ENCODE measurements at places on chromosomes 3 and 15.

DNA sequence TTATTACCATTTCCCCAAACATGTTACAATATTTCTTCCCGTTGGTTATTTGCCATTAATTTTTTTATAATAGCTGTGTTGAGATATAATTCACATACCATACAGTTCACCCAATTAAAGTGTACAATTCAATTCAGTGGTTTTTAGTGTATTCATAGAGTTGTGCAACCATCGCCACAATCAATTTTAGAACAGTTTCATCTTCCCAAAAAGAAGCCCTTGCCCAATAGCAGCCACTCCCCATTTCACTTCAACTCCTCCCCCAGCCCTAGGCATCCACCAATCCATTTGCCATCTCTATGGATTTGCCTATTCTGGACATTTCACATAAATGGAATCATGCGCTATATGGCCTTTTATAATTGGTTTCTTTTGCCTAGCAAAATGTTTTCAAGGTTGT lies 225.1 kb downstream of the EPHB1 start:
- DNase-seq = no peak

DNA sequence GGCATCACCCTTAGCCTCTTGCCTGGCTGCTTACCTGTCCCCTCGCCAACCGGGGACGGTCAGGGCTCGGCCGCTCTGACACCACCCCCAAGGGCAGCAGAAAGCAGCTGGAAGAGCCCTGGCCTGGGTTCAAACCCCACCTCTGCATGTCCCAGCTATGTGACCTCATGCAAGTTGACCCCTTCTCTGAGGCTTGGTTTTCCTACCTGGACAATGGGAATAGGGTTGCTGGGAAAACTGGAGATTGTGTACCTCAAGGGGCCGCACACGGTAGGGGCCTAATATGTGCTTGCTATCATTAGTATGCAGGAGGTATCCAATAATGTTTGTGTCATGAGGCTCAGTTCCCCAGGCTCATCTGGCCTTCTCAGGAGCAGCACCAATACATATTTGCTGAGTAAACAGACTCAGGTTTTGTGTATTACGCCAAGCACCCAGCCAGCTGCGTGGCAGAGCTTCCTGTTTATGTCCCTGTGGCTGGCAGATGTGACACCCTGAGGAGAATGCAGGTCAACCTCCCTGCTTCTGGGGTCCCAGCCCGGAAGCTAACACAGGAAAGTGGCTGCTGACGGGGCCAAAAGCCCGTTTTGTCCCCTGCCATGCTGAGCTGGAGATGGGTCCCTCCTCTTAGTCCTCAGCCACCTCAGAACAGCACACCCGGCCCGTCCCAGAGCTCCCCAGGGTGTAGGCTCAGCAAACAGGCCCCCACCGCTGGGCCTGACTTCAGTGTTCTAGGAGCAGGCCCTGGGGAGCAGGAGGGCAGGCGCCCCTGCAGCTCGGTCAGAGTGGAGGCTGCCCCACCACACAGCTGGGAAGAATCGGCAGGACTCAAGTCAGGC lies 29.7 kb downstream of the PLXND1 start:
- DNase-seq = peak; percentile 35

DNA sequence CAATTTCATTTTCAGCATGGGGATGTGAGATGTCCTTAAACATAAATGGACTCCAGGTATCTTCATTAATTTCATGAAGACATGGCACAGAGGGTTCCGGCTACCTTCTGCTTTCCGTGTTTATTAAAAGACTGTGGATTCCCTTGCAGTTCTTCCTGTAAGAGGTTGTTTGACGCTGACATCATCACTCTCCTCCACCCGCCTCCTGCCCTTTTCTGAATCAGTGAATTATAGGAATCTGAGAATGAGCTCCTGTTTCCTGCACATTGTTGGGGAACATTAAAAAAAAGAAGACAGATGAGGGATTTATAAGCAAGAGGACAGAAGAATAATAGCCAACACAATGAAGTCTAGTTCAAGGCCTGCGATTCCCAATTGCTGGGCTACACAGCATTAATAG lies 191.3 kb downstream of the LPP start:
- peak; percentile 50 for DNase-seq

DNA sequence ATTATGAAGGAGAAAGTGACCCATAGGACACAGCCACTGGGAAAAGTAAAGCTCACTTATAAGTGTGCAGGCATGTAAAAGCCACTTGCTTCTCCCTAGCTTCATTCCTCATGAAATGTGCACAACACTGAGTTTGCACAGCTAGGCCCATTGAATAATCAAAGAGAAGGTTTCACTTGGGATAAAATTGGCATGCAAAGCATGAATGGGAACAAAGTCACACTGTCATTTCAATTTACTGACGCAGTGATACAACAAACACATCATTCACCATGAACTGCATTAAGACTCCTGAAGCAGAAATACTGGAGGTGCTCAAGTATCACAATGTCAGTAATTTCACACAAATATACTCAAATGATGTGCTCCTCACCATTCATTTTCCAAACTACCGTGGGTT lies 61.1 kb downstream of the KCNMB2 start:
- no peak for DNase-seq

DNA sequence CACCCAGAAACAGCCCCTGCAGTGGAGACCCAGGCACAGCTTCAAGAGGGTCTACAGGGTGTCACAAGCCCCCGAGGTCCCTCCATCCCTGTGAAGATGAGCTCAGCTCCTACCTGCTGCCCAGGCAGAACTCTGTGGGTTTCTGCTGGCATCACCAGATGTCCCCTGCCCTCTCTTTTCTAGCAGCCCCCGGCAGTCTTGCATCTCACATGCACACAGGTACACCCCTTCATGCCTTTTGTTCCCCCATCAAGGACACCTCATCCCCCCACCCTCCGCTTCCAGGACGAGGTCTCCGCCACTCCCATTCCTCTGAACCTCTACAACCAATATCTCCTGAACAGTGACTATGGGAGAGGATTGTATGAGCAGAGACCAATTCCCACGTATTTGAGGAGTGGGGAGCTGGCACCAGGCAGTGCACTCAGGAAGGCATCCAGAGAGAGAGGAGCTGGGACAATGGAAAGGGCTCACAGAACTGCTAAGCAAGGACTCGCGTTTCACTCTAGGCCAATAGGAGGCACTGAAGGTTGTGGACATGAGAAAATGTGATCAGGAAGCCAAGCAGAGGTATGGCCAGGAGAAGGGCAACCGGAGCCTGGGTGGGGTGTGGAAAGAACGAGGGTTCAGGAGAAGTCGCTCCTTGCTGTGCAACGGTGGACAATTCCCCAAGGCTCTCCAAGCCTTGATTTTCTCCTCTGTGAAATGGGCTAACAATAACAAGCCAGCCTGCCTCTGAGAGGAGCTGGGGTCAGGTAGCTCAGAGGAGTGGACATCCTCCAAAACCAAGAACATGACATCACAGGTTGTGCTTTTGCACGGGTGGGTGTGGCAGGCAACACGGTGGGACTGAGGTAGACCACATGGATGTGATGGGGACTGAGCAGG lies 115.2 kb downstream of the CHSY1 start:
- DNase-seq = no peak

Data from umbilical cord (tissue), 2 donors.